HepG2 (cell line): ENCODE measurements at places on chromosomes 11 and 22. TPM values are rescaled to one million over a fixed set of nuclear protein-coding genes. Genes with fewer than 3 reads are reported as not detected.

The CARD18 gene
- total RNA-seq = not detected in 2 replicates

The TUBA8 gene
- total RNA-seq = 0.17 and 0.35 TPM in 2 replicates

The CARNS1 gene
- not detected in 2 replicates for total RNA-seq

The SYT12 gene
- total RNA-seq = 0.02 TPM in 1 of 2 replicates, not detected in the other

The SCGB1D2 gene
- not detected in 2 replicates for total RNA-seq

The H19 gene
- total RNA-seq = 0.46 and 1.2 TPM in 2 replicates

The CBLIF gene
- total RNA-seq = not detected in 2 replicates

The TMA7B gene
- total RNA-seq = not detected in 2 replicates

The OR6M1 gene
- not detected in 2 replicates for total RNA-seq

The DEAF1 gene
- 18.2 and 29.6 TPM in 2 replicates for total RNA-seq

The PRR33 gene
- not detected in 2 replicates for total RNA-seq

The SYVN1 gene
- 7.4 and 10.3 TPM in 2 replicates for total RNA-seq

The BCO2 gene
- total RNA-seq = 0.38 TPM in 1 of 2 replicates, not detected in the other

The RHOG gene
- 7.7 TPM in 2 replicates for total RNA-seq

The OR56A1 gene
- not detected in 2 replicates for total RNA-seq

The CRYBB2 gene
- 0.18 TPM in 1 of 2 replicates, not detected in the other for total RNA-seq

The CADM1 gene
- 62.2 and 122 TPM in 2 replicates for total RNA-seq

The GRM5 gene
- not detected in 2 replicates for total RNA-seq

The B3GAT1 gene
- total RNA-seq = not detected in 2 replicates

The YPEL1 gene
- 0.21 and 0.33 TPM in 2 replicates for total RNA-seq

The OR2D2 gene
- not detected in 2 replicates for total RNA-seq

The RIBC2 gene
- 0.55 and 0.81 TPM in 2 replicates for total RNA-seq

The DNAJC24 gene
- total RNA-seq = 12.0 and 13.7 TPM in 2 replicates

The RFPL1 gene
- total RNA-seq = not detected in 2 replicates

The TRIM6 gene
- total RNA-seq = not detected in 2 replicates

The CD248 gene
- 0.20 and 0.35 TPM in 2 replicates for total RNA-seq

The SMTNL1 gene
- not detected in 2 replicates for total RNA-seq

The C11orf97 gene
- total RNA-seq = 0.35 TPM in 1 of 2 replicates, not detected in the other

The SLC29A2 gene
- 0.49 and 0.66 TPM in 2 replicates for total RNA-seq

The RHOD gene
- 0.27 and 0.29 TPM in 2 replicates for total RNA-seq

The GRK3 gene
- total RNA-seq = 16.7 and 23.6 TPM in 2 replicates

The TRIM3 gene
- total RNA-seq = 2.8 and 6.3 TPM in 2 replicates

The RTN3 gene
- total RNA-seq = 25.3 and 32.2 TPM in 2 replicates

The NAALAD2 gene
- total RNA-seq = 5.5 and 8.0 TPM in 2 replicates

The TTC28 gene
- total RNA-seq = 13.1 and 16.4 TPM in 2 replicates

The INPP5J gene
- total RNA-seq = 0.15 and 0.24 TPM in 2 replicates

The SLC22A9 gene
- 1.9 and 4.0 TPM in 2 replicates for total RNA-seq

The CNTN5 gene
- total RNA-seq = not detected in 2 replicates
